ENCODE measurements at places on chromosomes 13 and 19.

GRCh38 chr19:55453511-55454260 lies 7.8 kb downstream of the ISOC2 start:
- no peak for DNase-seq

DNA sequence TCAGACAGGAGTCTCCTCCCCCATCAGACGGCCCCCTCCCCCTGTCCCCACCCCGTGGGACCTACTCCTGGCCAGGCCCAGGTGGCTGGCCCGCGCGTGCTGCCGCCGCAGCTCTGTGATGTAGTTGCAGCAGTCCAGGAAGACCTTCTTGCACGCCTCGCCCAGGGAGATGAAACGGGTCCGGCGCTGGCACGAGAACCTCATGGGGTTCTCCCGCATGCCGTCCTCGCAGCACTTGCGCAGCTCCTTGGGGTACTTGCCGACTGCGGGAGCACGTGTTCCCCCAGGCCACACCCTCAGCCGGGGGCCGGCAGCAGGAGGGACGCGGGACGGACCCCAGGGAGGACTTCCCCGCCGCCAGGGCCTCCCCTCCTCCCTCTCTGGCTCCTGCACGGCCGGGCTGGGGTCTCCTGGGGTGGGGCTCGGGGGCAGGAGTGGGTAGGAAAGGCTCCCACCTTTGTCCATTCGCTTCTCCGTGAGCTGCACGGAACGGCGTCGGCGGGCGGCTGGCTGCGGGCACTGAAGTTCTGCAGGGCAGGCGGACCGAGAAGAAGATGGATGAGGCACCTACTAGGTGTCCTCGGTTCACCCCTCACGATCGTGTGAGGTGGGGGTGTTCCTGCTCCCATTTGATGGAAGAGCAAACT lies 13.3 kb downstream of the C3 start:
- DNase-seq = peak; percentile 26

DNA sequence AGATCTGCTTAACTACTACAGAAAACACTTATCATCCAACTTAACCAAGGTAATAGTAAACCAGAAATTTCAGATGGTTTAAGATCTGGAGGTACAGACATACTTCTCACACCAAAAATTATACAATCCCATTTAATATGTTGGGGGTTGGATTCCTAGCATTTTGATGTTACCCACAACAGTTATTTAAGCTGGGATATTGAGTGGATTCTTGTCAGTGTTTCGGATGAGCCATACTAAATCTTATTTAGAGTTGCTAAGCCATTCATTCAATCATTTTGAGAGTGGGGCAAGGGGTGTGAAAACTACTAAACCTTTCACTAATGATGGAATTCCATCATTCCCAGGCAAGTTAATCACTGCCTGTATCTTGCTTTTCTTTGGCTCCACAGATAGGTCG lies 40.6 kb downstream of the KATNAL1 start:
- DNase-seq = no peak

DNA sequence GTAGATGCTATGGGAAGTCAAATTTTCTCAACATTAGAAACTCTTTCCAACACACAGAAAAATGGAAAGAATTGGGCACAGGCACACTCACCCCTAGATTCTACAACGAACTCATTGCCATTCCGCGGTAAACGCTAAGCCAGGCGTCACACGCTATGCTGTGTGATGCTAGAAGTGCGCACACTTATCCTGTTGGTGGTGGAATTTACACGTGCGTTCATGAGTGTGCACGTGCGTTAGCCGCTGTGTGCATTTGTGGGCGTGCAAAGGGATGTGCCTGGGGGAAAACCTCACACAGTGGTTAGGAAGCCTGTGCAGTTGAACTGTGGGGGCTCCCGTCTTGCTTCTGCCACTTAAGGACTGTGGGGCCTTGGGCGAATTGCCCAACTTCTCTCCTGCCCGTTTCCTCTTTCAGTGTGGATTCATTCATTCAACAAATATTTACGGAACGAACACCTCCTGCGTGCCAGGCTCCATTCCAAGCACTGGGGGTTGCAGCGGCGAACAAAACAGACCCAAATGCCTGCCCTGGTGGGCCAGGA lies 7.7 kb downstream of the NFILZ start:
- no peak for DNase-seq

DNA sequence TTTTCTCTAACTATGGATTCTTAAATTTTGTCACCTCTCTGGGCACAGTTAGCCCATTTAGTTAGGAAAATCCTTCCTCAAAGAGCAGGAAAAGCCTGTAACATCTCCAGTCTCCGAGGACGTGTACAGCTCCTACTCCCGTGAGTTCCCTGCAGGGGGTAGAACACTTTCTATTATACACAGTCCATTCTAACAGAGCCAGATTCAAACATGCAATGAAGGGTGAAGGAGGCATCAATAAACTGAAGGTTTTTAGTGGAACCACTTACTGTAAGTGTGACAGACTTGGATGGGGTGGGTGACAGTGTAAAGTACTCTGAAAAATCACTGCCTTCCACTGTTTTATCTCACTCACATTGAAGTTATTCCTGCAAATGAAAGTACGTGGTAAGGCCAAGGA lies 204.7 kb upstream of the DACH1 start:
- no peak for DNase-seq

GRCh38 chr13:50119591-50119990 lies 104.3 kb downstream of the KCNRG start:
- DNase-seq = no peak

DNA sequence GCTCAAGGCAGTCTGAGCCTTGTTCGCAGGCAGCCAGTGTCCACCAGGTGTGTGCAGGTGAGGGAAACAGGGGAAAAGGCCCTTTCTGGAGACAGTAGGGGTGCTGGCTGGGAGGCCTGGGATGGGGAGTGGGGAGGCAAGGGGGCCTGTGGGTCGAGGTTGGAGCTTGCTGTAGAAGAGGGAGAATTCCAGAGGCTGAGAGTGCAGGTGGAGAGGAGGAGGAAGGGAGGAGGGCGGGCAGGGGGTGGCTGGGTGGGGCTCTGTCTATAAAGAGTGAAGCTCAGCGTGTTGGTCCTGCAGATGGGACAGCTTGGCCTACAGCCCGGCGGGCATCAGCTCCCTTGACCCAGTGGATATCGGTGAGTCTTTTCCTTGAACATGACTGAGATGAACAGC lies at the start of gene CCL25:
TSS of gene CCL25 (plus strand) at position 297 of the 396 bp plus-strand sequence. CDS start 290 bp downstream, outside the sequence.
- no peak for DNase-seq

DNA sequence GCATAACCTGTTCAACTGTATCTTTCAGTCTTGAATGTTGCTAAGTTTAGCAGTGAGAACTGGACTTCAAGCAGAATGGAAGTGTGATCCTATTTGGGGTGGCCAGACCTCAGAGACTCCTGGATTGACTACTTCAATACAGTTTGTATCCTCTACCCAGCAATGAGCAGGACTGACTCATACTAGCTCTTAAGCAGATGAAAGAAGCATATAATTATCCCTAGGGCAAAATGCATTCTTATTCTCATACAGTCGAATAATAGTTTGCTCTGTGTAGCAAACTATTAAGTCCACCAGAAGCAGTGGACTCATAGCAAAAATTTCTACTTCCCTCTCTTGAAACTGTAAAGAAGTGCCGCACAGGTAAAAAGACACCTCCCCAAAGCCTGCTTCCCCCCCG lies 46.4 kb upstream of the FAM216B start:
- DNase-seq = no peak

DNA sequence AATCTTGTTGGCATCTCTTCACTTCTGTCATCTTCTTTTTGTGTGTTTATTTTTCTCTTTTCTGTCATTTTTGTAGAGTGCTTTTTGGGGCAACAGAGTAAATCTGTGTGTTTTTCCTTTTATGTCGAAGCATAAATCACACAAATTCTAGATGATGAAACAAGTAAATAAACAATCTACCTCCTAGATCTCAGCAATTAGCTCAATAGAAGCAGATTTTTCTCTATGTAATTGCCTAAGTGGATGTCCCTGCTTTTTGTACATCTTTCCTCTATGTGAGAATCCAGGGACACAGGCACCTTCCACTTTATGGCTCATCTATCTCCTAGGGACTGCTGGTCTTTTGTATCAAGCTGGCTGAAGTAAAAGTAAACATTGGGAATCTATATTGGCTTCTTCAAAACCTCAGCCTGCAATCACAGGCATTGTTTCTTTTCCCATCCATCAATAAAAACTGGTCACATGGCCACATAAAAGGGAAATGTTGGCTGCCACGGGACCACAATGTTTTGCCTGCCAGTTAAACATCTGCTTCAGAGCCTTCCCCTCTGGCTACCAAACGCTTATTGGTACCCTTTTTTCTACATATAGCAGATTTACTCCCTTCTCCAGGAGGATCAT lies 323.8 kb downstream of the LMO7 start:
- no peak for DNase-seq

DNA sequence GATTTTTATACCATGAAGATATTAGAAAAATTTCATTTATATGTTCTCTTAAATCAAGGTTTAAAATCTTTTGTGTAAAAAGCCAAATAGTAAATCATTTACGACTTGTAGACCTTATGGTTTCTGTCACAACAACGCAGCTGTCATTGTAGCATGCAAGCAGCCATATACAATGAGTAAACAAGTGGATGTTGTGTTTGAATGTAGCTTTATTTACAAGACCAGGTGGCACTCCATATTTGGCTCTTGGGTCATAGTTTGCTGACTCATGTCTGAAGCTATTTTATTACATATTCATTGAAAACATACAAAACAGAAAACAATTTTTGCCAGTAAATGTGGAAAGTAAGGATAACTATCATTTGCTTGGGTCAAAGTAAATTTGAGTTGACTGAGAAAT lies 930.8 kb downstream of the SLITRK5 start:
- no peak for DNase-seq

GRCh38 chr19:13556552-13556951 lies 50.3 kb upstream of the CACNA1A start:
- DNase-seq = no peak

- no peak for DNase-seq
These were observed 451.7 kb downstream of the PCDH9 start for GRCh38 chr13:66778461-66778860.

GRCh38 chr13:42040730-42041010 lies 7.8 kb upstream of the DGKH start:
- DNase-seq = no peak

DNA sequence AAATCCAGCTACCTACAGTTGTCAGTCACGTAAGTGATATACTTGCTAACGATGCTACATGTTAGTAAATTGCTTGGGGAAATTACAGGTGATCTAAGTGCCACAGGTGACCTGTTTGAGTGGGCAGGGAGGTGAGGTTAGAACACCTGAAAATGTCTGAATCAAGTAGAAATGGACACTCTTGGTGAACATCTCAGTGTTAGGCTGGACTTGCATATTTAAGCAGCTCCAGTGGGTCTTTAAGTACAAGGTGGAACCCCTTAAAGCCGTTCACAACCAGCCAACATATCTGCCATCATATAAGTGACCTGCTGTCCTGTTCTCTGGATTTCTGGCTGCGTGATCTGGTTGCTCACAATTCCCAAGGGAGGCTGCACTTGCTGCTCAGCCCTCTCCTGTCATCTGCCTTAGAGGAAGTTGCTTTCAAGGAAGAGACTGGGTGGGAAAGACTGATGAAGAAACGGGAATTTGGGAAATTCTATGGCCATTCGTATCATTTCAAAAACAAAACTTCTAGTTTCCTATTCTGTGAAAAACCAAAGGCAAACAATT lies 244.0 kb downstream of the DCLK1 start:
- DNase-seq = no peak

- DNase-seq = no peak
These were observed 148.3 kb downstream of the MYO16 start for GRCh38 chr13:108777421-108778420.

DNA sequence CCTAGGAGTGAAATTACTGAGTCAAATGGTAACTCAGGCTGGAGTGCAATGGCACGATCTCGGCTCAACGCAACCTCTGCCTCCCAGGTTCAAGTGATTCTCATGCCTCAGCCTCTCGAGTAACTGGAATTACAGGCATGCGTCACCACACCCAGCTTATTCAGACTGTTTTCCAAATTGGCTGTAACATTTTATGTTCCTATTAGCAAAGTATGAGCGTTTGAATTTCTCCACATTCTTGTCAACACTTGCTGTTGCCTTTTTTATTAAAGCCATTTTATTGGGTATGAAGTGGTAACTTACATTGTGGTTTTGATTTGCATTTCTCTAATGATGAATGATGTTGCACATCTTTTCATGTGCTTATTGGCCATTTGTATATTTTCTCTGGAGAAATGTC lies 7.9 kb downstream of the IPO5 start:
- DNase-seq = no peak

DNA sequence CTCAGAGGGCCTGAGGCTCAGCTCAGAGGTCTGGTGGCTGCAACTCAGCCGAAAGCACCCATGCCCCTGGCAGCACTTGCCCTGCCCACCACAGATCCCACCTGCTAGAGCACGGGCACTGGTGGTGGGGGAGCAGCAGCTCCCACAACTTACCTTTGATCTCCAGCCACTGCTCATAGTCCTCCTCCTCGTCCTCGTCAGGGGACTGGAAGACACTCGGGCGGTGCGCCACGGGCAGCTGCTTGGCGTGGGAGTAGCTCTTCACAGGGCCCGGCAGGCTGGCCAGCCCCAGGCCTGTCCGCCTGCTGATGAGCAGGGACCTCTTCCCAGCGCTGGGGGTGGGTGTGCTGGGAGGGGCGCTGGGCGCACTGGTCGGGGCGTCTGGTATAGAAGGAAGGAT lies 14.6 kb downstream of the SUGP1 start:
- DNase-seq = no peak

GRCh38 chr19:6101291-6101825 lies 8.9 kb downstream of the RFX2 start:
- DNase-seq = no peak

DNA sequence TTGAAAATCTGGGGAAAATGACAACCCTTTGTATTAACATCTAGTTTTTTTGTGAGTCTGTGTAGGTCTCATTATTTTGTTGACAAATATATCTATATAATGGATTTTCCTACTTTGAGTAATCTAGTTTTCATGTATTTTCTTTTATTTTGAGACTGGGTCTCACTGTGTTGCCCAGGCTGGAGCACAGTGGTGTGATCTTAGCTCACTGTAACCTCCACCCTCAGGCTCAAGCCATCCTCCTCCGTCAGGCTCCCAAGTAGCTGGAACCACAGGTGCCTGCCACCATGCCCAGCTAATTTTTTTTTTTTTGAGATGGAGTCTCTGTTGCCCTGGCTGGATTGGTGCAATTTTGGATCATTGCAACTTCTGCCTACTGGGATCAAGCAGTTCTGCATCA lies 9.2 kb downstream of the ZNF525 start:
- no peak for DNase-seq

- no peak for DNase-seq
These were observed 8.2 kb upstream of the INAFM1 start for GRCh38 chr19:47266401-47266941.

GRCh38 chr13:74819549-74819948 lies 662.4 kb downstream of the TBC1D4 start:
- DNase-seq = no peak

- no peak for DNase-seq
These were observed 731.0 kb downstream of the SLITRK1 start for GRCh38 chr13:83151308-83151660.

DNA sequence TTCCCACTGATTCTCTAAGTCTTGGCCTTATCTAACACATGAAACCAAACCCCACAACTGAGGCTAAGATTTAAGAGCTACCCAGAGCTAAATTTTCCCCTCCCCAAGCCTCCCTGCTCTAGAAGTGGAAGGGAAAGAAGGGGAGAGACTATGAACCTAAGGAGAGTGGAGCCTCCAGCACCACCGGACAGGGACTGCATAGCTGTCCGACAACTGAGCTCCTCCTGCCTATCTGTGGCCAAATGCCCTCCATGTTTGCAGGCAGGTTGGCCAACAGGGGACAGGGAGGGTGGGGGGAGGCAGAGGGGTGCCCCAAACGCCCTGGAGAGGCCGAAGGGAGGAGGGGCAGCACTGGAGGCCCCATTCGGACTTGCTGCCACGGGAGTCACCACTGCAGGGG lies 6.0 kb upstream of the NAPA start:
- peak; percentile 12 for DNase-seq

GRCh38 chr13:26677156-26677555 lies 83.4 kb downstream of the GPR12 start:
- DNase-seq = no peak

GRCh38 chr13:109776575-109776974 lies 9.8 kb downstream of the IRS2 start:
- no peak for DNase-seq
